ENCODE measurements at places on chromosomes 4 and X.

DNA sequence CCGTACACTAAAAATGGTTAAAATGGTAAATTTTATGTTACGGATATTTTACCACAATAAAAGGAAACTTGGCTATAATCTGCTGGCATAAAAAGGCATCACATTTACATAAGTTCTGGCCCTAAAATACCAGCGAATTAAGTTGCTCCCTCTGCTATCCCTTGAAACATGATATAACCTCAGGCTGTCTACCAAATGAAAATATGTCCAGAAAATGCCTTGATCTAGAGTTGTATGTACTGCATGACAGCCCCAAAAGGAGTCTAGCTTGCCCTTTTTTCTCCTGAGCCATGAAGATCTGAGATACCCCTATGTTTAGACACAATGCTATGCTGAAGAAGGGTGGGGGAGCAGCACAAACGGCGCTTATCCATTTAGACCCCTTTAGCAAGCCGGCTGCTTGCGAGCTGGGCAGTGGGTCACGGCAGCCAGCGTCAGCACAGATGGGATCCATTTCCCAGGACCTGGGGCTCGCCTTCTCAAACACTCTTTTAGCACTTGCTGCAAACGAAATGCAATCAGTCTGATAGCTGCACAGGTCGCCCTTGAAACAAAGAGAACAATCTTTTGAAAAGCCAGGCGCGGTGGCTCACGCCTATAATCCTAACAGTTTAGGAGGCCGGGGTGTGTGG lies 77.0 kb downstream of the AFAP1 start:
- no peak for DNase-seq

- no peak for DNase-seq
These were observed 782 bp downstream of the ARHGAP24 start for GRCh38 chr4:85475631-85476233.

DNA sequence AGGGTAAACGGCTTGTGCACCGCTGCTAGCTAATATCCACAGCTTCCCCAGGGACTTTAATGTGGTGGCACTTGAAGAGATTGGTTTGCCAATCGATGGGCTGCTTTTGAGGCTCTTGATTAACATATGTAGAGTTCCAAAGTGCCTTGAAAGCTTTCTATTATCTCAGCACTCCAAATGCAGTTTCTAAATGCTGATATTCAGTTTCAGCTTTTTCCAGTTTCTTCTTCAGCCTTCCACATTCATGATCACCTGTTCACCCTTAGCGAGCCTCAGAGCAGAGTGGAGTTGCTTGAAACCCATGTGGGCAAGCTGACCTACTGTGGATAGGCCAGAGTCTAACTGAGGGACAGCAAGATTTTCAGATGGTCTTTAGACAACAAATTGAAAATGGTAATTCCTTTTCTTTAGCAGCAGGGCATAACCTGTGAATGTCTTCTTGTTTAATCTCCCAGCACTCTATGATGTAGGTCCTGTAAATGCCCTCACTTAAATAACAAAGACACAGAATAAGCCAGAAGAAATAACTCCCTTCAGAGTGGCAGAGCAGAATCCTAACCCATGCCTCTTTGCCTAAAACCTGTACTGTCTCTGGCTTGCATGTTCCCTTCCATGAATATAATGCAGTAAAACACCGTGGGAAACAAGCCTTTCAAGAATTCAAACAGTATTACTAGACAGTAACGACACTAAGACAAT lies 99.8 kb downstream of the TSPAN5 start:
- no peak for DNase-seq

- no peak for DNase-seq
These were observed 149.2 kb downstream of the BCOR start for GRCh38 chrX:39948582-39948981.

Data from hematopoietic multipotent progenitor cell treated with erythropoietin and hydrocortisone succinate and interleukin-3 and kit ligand, for 4 days (in vitro differentiated cells).